SK-N-SH (cell line): ENCODE measurements at places on chromosomes 3 and 15. TPM values are rescaled to one million over a fixed set of nuclear protein-coding genes. Genes with fewer than 3 reads are reported as not detected.

The LAMB2 gene
- 318 and 332 TPM in 2 replicates for polyA plus RNA-seq

DNA sequence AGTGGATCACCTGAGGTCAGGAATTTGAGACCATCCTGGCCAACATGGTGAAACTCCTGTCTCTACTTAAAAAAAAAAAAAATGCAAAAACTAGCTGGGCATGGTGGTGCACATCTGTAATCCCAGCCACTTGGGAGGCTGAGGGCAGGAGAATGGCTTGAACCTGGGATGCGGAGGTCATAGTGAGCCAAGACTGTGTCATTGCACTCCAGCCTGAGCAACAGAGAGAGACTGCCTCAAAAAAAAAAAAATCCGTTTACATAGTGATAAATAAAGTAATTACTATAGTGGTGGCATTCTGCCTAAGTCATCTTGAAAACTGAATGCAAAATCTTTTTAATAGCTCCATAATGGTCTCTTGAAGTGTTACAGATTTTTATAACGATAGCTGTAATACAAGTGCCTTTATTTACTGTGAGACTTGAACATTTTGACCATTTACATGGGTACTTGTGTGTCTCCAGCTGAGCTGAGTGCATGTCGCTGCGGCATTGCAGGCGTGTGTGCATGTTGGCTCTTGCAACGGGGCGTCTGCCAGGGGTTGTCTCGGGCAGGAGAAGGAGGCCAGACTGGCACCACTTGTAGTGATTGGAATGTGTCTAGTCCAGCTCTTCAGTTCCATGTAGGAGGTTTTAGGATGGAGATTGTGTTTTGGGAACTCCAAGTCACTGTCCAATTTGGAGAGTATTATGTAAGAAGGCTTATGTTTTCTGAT, 111.9 kb downstream of the IGF1R start:
- no peaks in the 10 kb centered on the region for H3K36me3 ChIP-seq
- H3K27me3 ChIP-seq = no peaks in the 10 kb centered on the region
- H3K27ac ChIP-seq = no peak overlapping the region
- peaks cover 10% of the 10 kb centered on the region for H3K4me1 ChIP-seq
- no peak overlapping the region for H3K4me3 ChIP-seq

The WDR82 gene
- polyA plus RNA-seq = 41.2 and 57.8 TPM in 2 replicates

DNA sequence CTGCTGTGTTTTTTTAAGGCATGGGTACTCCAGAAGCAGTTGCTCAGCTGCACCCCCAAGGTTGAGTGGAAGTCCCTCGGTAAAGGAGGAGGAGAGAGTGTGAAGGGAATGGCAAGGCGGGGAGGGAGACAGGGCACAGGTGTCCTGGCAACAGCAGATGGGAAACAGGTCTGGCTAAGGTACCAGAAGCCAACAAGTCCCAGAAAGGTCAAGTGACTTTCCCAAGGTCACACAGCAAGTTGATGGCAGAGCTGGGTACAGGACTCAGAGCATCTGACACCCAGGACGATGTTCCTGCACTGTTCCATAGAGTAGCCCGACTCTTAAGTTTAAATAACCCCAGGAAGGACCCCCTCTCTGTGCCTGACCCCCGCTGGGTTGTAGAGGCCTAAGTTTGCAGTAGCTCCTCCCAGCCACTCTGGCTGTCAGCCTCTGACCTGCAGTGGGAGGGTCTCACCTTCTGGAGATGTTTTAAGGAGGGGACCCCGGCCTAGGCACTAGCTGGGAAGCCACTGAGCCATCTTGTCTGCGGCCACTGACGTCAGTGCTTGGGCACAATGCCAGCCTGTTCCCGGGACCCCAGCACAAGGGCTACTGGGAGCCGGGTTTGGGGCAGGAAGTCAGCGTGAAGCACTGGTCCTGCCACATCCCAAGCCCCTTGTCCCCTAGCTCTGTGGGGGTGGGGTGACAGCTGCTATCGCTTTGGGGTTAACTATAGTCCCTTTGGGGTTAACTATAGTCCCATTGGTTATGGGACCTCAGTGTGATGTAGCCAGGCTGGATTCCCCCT, 10.5 kb downstream of the CSK start:
- DNase-seq = no peak
- H3K27me3 ChIP-seq = no peaks in the 10 kb centered on the region
- H3K27ac ChIP-seq = no peak overlapping the region
- no peaks in the 10 kb centered on the region; the same call in 1 of the 2 replicates for H3K36me3 ChIP-seq
- H3K4me3 ChIP-seq = no peak overlapping the region

GRCh38 chr3:148551767-148552260, 145.9 kb upstream of the AGTR1 start:
- H3K4me1 ChIP-seq = no peaks in the 10 kb centered on the region
- H3K27ac ChIP-seq = no peak overlapping the region
- no peak overlapping the region for H3K4me3 ChIP-seq
- no peak for DNase-seq
